Prostate gland (tissue), 2 donors: ENCODE measurements at places on chromosomes 16 and 17. TPM values are rescaled to one million over a fixed set of nuclear protein-coding genes. Genes with fewer than 3 reads are reported as not detected.

DNA sequence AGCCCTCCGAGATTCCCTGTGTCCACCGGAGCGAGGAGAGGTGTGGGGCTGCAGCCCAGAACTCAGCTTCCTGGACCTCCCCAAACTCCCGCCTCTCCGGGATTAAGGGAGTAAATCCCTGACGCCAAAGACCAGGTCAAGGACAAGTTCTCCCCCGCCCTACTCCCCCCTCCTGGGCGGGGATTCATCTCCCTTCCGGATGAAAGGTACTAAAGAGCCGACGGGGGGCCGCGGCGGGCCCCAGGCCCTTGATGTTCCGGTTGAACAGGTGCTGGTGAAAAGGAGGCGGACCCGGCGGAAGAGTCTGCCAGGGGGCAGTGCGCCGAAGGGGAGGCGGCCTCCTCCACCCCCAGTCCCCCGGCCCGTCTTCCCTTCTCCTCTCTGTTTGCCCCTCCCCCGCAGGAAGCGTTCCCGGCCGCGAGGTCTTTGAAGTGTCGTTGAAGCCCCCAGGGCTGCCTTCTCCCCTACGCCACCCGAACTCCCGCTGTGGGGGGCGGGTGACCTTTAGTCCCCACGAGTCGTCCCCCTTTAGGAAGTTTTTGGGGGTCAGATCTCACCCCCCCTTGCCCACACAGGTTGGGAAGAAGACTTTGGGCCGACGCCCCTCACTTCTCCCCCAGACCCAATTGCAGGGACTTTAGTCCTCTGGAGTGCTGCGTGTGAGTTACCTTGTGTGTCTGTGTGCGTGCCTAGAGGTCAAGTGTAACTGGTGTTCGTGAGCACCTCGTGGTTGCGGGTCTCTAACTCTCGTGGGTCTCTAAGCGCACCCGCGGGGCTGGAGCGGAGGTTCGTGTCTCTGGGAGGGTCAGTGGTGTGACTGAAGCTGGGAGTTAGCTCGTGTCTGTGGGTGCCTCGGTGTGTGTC is 1.1 kb upstream of the MLLT6 start:
- peak; percentile 91 for DNase-seq

The HAGHL gene
- 7.7 TPM for total RNA-seq

The NAGS gene
- 3.1 TPM for total RNA-seq

The NPIPA8 gene
- total RNA-seq, result 3.2 TPM

- DNase-seq, result no peak
Observed at GRCh38 chr17:33038740-33039139, 47.1 kb downstream of the SPACA3 start.

- DNase-seq, result no peak
Observed at GRCh38 chr17:16052486-16052885, 52.9 kb downstream of the TTC19 start.

The FGF11 gene
- 1.2 TPM for total RNA-seq

GRCh38 chr16:24815021-24815420 is 30.7 kb upstream of the SLC5A11 start:
- no peak for DNase-seq

- DNase-seq, result no peak
Observed at GRCh38 chr16:48432136-48432535, 46.9 kb upstream of the SIAH1 start.

DNA sequence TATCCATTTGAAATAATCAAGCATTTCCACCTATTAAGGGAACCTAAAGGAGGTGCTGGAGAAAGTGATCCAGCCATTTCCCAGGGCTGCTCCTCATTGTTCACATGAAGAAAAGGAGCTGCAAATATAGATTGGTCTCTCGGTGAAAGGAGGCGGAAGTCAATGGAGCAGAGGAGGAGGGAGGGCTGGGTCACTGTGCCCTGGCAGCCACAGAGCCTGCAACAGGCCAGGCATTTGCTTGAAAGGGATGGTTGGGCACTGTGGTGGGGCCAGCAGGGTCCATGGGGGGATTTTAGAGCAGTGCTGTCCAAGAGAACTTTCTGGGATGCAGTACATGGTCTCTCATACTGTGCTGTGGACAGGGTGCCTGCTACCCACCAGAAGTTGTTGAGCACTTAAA is 173.2 kb downstream of the CYLD start:
- DNase-seq, result no peak
